CD4-positive, alpha-beta T cell treated with Interleukin-17A for 4 hours (primary cell): ENCODE measurements at places on chromosomes 16 and 17.
A peak's percentile ranks its signal among the peaks of the same experiment; 100 is the strongest.

GRCh38 chr16:84898447-84898846, 78.7 kb downstream of the CRISPLD2 start:
- no peak for DNase-seq

GRCh38 chr17:2262135-2262587, 41.4 kb downstream of the SMG6 start:
- no peak for DNase-seq

DNA sequence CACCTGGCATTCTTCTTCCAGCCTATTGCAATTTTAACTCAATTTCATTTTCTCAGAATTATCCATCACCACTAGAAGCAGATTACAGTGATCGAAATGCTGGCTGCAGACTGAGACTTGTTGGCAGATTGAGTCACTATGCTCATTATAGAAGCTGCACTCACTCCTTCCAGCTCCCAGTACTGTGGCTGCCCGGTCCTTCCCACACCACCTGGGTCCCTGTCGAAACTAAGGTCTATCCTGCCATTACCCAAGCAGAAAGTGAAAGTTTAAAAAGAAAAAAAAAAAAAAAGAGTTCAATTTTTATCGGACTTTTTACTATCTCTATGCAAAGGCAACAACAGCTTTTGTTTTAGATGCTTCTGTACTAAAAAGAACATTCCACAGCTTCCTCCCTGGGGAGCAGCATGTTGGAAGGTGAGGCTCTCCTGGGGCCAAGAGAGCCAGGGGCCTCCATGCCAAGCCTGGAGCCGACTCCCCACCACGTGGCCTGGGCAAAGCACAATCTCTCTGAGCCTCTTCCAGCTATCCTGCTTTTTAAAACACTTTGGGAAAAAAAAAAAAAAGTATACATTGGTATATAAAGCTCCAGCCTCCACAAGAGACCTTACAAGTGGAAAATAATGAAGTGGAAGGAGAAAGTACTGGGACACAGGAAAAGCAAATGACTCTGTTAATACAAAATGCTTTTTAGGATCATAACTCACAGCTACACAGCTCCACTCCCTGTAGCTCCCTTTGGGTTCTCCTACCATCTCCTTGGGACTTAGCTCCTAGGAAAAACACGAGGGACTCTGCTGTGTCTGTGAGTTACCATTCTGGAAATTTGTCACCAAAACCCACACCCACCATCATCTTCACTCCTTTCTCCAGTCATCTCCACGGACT, 77.8 kb downstream of the USP31 start:
- no peak for DNase-seq

GRCh38 chr17:77145612-77146245, 5.0 kb downstream of the SEC14L1 start:
- DNase-seq, result no peak

- DNase-seq, result no peak
Measured at GRCh38 chr16:51755577-51756355, 604.7 kb upstream of the SALL1 start.

DNA sequence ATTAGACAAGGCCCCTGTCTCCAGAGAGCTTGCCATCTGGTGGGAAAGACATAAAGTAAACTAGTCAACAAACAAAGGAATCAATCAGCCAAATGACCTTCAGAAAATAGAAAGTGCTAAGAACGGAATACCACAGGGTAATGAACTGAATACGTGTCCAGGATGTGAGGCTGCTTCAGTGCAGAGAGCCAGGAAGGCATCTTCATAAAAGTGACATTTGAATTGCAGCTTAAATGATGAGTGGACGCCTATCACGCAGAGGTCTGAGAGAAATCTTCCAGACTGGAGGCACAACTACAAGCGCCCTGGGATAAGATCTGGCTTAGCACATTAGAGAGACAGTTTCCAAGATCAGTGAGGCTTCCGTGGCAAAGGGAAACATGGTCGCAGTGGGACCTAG, 574.1 kb upstream of the CDH8 start:
- no peak for DNase-seq

DNA sequence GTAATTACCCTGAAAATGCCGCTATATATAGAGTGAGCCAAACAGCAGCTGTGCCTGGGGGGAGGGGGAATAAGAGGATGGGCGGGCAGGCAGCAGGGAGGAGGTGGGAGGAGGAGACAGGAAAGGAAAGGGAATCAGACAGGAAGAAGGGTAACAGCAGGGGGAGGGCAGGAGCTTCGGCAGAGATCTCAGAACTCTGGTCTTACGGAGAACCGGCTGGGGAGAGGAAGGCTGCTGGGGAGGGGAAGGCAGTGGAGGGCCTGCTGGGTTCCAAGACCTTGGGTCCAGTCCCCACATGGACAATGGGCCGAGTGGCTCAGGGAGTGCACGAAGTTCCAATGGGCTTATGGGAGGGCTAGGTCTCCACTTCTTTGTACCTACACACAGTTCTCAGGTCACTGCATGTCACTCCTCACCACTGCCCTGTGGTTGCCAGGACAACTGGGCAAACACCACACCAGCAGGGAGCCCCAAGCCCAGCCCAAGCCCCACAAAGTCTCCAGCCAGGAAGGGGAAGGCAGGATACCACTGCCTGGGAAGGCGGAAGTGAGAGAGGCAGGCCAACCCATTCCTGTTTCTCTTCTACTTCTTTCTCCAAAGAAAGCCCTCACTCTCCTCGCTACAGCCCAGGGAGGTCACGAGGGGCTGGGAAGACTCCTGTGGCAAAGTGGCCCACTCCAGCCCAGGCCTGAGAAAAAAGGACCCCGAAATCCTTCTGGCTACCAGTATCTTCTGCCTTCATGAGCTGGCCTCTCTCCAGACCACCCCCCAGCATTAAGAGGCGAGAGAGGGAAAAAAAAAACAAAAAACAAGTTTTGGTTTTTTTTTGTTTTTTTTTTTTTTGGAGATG, 25.3 kb downstream of the G6PC3 start:
- DNase-seq, result peak; percentile 11

DNA sequence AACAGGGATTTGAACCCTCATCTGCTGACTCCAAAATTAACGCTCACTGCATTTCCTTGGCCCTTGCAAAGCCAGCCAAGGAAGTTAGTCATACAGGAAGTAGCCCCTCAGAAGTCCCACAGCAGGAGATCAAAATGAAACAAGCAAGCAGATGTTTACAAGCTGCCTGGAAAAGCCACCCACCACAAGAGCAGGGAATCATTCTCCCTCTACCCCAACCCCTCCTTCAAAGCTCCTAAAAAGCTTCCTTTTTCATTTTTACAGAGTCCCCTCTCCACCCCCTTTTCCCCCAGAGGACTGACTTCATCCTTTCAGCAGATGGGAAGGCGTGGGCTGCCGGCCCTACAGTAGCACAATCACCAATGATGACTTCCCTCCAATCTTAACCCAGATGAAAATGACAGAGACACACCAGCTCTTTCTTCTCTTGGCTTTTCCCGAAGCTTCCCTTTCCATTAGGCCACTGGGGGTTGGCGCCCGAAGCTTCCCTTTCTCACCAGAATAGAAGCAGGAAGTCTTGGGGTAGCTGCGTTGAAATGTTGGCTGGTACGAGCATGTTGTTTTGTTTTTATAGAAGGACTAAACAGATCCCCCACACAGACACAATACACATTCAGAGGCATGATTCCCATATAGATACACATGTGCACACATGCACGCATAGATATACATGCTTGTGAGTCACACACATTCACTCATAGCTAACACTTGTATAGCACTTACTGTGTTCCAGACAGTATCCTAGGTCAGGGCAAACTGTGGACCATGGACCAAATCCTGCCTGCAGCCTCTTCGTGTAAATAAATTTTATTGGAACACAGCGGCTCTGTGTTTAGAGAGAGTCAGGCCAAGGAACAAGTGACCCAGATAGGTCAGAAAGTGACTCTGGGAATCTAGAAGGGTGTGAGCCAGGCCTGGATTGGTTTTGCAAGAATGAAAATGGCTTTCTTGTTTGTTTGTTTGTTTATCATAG, 17.4 kb downstream of the ITPRIPL2 start:
- no peak for DNase-seq

DNA sequence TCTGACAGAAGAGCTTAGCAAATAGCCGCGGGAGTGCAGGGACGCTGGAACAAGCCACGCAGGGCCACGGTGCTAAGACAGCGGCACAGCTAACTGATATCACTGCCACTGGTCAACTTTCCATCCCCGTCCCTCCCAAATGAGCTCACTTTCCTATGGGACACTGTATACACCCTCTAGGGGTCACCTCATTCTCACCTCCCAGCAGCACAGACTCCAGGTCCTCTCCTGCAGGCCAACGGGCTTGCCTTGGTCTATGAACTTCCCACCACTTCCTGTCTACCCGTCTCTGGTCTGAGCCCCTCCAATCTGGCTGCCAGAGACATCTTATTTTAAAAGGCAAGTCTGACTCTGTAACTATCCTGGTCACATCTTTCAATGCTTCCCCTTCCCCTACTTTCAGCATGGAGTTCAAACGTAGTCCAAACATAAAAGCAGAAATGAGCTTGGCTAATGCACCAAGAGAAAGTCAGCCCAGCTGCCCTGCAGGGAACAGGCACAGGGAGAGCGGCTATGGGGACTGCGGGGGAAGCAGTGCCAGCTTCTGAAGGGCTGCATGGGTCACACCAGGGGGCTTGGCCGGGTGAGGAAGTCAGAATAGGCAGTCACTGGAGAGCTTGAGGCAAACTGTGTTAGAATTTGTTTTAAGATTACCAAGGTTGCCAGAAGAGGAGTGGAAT, 26.3 kb upstream of the SLC38A8 start:
- DNase-seq, result no peak

- no peak for DNase-seq
Measured at GRCh38 chr17:80409626-80410025, 5.3 kb upstream of the ENDOV start.

- peak; percentile 74 for DNase-seq
Measured at GRCh38 chr16:85935974-85936760, 37.2 kb downstream of the IRF8 start.

DNA sequence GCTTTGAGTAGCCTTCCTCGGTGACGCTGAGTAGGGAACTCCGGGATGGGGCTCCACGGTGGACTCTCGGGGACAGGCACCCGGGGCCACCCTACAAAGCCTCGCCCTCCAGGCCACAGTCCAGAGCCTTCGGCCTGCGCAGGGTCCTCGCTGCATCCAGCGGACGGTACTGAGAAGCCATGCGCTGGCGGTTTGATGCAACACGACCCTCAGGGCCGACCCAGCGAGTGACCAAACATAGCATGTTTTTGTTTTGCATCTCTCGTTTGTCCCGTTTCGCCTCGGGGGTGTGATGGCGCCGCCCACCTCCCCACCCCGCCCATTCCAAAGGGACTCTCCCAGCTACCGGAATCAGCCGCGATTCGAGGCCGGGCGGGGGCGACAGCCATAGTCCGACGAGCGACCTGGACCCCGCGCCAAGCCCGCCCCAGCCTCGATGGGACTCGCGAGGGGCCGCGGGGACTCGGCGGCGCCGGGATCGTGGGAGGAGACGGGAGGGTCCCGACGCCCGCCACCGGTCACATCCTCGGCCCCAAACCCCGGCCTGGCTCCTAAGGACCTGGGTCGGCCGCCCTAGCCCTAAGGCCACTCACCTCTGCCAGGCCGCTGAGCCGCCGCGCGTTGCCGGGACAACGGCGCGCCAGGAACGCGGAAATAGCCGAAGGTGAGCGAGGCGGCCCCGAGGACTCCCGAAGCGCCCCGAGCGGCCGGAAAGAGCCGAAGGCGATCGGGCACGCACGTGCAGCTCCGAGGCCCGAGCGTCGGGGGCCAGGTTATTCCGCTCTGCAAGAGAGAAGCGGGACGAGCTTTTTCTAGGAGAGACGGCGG, 1.6 kb downstream of the IFT140 start:
- peak; percentile 92 for DNase-seq

GRCh38 chr16:4370570-4371356, 885 bp upstream of the VASN start:
- DNase-seq, result no peak

DNA sequence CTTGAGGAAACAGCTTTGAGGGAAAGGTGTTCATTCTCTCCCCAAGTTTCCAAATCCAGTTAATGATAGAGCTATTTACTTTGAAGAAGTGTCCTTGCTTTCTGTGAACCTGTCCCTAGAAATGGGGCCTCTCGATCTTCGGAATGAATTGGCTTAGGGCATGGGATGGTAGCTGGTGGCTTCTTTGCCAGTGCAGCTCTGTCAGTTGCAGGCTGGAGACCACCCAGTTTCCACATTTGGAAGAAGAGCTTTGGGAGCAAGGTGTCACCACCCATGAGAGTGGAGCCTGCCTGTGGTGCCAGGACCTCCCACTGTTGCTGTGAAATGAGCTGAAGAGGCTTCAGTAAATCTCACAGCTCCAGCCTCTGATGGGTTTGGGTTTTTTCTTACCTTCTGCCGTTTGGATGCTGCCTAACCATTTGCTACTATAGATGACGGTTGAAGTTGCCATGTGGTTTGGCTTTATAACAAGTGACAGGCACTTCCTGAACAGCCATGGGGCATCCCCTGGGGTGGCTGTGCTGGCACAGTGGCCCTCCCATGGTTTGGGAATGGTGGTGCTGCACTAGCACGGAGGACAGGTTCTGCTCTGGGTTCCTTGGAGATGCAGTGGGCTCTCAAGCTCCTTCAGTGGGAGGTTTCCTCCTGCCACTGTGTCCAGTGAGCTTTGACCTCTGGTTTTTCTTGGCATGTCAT, 19.5 kb upstream of the SLC5A10 start:
- no peak for DNase-seq

- DNase-seq, result no peak
Measured at GRCh38 chr17:78485290-78486168, 91.7 kb downstream of the DNAH17 start.

- no peak for DNase-seq
Measured at GRCh38 chr17:3914312-3914670, 2.0 kb downstream of the P2RX1 start.

DNA sequence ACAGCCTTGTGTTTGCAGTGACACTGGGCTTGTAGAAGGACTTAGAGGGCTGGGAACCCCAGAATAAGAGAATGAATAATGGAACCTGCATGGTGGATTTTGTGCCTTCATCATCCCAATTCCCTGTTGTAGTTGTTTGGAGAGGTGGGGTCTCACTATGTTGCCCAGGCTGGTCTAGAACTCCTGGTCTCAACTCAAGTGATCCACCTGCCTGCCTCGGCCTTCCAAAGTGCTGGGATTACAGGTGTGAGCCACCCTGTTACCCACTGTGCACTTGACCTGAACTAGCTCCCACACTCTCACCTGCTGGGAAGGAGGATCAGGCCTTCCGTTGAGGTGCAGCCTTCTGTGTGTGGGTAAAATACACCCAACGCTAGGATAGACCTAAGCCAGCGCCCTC, 55.4 kb downstream of the RAP1GAP2 start:
- no peak for DNase-seq

DNA sequence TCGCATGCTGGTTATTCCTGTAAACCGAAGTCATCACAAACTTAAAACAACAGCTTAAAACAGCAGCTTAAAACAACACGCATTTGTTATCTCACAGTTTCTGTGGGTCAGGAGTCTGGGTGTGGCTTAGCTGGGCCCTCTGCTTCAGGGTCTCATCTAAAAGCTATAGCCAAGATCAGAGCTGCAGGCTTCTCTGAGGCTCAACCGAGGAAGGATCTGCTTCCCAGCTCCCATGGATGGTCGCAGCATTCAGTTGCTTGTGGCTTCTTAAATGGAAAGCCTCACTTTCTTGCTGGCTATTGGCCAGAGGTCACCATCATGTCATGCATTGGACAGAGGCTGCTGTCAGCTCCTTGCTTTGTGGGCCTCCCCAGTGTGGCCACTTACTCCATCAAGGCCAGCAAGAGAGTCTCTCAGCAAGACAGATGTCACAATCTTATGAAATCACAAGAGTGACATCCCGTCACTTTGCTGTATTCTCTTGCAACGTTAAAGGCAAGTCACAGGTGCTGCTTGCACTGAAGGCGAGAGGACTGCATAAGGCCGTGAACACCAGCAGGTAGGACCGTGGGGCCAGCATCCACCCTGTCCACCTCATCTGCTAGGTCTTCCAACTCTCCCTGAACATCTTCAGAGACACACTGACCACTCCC, 117.9 kb upstream of the TNRC6C start:
- DNase-seq, result no peak

- peak; percentile 17 for DNase-seq
Measured at GRCh38 chr16:55508941-55509931, at the start of gene LPCAT2. Gene LPCAT2, plus strand, starts transcription at chr16:55509072. Its CDS starts 110 bp downstream, at chr16:55509182.
